ENCODE measurements at places on chromosomes 7 and 10. TPM values are rescaled to one million over a fixed set of nuclear protein-coding genes. Genes with fewer than 3 reads are reported as not detected.

The DDC gene
- not detected for total RNA-seq

The ZNF511 gene
- 40.7 TPM for total RNA-seq

The GNA12 gene
- total RNA-seq: 30.9 TPM

The PRSS37 gene
- not detected for total RNA-seq

The ITIH5 gene
- 0.30 TPM for total RNA-seq

The TAS2R5 gene
- 0.10 TPM for total RNA-seq

The EPHA1 gene
- 0.07 TPM for total RNA-seq

The PRKG1 gene
- total RNA-seq: 0.33 TPM

The SCIN gene
- total RNA-seq: 0.13 TPM

The SFXN4 gene
- 18.8 TPM for total RNA-seq

The CNNM1 gene
- total RNA-seq: not detected

The ASB13 gene
- total RNA-seq: 16.9 TPM

The PCGF5 gene
- total RNA-seq: 34.0 TPM

The C10orf53 gene
- not detected for total RNA-seq

The LEP gene
- not detected for total RNA-seq

The COL26A1 gene
- total RNA-seq: not detected

The FAM24B gene
- total RNA-seq: 11.1 TPM

The NPFFR1 gene
- total RNA-seq: not detected

The TAS2R41 gene
- total RNA-seq: not detected

The ANKRD61 gene
- 0.40 TPM for total RNA-seq

The SYT15B gene
- total RNA-seq: not detected

The GPR15LG gene
- total RNA-seq: not detected

The MSMB gene
- total RNA-seq: not detected

The WDR86 gene
- not detected for total RNA-seq

The OR13A1 gene
- total RNA-seq: not detected

The PPP1R9A gene
- total RNA-seq: 0.74 TPM

The DOCK1 gene
- total RNA-seq: 40.0 TPM

The ZNF804B gene
- not detected for total RNA-seq

The ZC3HAV1L gene
- total RNA-seq: 15.3 TPM

The IL15RA gene
- total RNA-seq: 52.3 TPM

The SRRM3 gene
- total RNA-seq: 0.93 TPM

The SNCG gene
- total RNA-seq: 77.7 TPM

The ANXA8L1 gene
- total RNA-seq: not detected

The CCDC3 gene
- 2.4 TPM for total RNA-seq

The GARIN1A gene
- total RNA-seq: 0.07 TPM

The UCN3 gene
- total RNA-seq: not detected

The TFEC gene
- 8.3 TPM for total RNA-seq

The FEZF1 gene
- not detected for total RNA-seq

The GLI3 gene
- total RNA-seq: 3.8 TPM

The LIPM gene
- total RNA-seq: not detected

The ITGB1 gene
- 1,102 TPM for total RNA-seq

The C1QL3 gene
- total RNA-seq: 0.05 TPM

The ZNF783 gene
- 6.2 TPM for total RNA-seq
